Glutamatergic neuron (in vitro differentiated cells): ENCODE measurements at places on chromosomes 12 and 14. TPM values are rescaled to one million over a fixed set of nuclear protein-coding genes. Genes with fewer than 3 reads are reported as not detected.

DNA sequence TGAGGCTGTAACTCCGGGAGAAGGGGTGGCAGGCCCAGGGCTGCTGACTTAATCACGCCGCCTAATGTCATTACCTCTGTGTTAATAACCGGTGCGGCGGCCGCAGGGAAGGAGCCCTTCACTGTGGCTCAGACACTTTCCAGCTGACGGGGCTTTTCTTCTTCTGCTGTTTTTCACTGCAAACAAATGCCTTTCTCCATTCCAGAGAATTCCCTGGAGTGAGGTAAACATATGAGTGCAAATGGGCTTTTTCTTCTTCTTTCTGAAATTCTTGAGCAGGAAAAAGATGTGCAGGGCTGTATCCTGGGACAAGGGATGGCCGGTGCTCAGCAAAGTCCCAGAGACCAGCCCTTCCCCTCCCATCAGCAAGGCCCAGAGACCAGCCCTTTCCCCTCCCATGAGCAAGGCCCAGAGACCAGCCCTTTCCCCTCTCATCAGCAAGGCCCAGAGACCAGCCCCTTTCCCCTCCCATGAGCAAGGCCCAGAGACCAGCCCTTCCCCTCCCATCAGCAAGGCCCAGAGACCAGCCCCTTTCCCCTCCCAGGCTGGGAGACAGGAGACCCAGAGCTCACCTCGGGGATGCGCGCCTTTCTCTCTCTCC is 33.4 kb upstream of the FAM181A start:
- DNase-seq = no peak

DNA sequence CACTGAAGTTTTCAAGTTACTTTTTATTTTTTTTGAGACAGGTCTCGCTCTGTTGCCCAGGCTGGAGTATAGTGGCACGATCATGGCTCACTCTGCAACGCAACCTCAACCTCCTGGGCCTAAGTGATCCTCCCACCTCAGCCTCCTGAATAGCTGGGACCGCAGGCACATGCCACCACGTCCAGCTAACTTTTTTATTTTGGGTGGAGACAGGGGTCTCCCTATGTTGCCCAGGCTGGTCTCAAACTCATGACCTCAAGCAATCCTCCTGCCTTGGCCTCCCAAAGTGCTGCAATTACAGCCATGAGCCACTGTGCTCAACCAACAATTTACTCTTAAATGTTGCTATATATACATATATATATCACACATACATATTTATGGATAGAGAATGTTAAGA is 27.4 kb upstream of the LGALS3 start:
- DNase-seq = no peak

- no peak for DNase-seq
These were observed 126.9 kb downstream of the DUSP6 start for GRCh38 chr12:89225401-89225800.

DNA sequence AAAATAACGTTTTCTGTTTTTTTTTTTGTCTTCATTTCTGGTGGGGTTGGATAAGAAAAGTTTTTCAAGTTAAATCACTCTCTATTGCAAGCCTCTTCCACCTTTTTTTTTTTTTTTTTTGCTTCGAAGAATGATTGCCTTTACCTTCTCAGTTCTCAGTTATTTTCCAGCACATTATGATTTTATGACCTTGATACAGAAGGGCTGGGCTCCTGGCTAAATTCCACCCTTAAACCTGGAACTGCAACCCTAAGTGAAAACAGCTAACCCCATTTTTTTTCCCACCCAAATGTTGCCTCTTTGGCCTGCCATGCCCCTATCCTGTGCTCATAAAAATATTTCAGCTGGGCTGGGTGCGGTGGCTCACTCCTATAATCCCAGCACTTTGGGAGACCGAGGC is 31.4 kb downstream of the PSEN1 start:
- DNase-seq = no peak

- DNase-seq = no peak
These were observed 173.9 kb downstream of the TSPAN9 start for GRCh38 chr12:3251067-3251466.

- no peak for DNase-seq
These were observed 86.3 kb downstream of the DRAM1 start for GRCh38 chr12:101963697-101964096.

DNA sequence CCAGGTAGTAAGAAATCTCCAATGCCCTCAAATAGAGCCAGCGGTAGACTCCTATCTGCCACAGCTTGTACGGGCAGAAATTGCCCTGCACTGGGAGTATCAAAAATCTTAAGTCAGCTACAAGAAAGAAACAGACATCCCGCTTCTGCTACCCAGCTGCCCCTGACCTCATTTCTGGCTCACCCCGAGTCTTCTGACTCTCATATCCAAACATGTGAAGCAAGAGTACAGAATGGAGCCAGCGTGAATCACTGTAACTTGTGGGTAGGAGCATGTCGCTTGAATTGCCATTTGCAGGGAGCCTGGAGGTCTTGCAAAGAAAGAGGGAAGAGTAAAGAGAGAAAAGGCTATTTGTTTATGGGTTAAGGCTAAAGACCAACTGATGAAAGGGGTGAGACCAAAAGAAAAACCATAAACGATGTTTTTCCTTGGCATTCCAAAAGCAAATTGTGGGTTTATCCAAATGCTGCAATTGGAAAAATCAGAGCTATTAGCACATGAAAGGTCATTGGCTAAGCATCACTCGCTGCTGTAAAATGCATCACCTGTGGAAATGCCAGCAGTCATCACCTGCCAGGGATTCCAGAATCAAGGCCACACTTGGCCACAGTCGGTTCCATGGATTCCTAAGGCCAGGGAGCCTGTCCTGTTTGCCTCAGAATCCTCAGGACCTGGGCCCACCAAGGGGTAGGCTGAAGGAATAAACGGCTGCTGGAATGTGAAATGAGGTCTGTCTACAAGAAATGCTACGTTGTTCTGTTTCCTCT is 86.6 kb downstream of the FOXN3 start:
- no peak for DNase-seq

- no peak for DNase-seq
These were observed 727.0 kb downstream of the C12orf50 start for GRCh38 chr12:87302126-87302745.

GRCh38 chr12:103962493-103962892 is 3.2 kb upstream of the TDG start:
- no peak for DNase-seq

TEX52 gene
- total RNA-seq = not detected

GRCh38 chr14:36647824-36648753 is 13.6 kb upstream of the PAX9 start:
- DNase-seq = peak; percentile 65

GRCh38 chr14:75884198-75884611 is 97.6 kb downstream of the TGFB3 start:
- no peak for DNase-seq

MMP19 gene
- total RNA-seq = not detected

- no peak for DNase-seq
These were observed 36.2 kb downstream of the PRMT8 start for GRCh38 chr12:3527181-3527580.
